Naive thymus-derived CD4-positive, alpha-beta T cell (primary cell): ENCODE measurements at places on chromosomes 2 and 18.

DNA sequence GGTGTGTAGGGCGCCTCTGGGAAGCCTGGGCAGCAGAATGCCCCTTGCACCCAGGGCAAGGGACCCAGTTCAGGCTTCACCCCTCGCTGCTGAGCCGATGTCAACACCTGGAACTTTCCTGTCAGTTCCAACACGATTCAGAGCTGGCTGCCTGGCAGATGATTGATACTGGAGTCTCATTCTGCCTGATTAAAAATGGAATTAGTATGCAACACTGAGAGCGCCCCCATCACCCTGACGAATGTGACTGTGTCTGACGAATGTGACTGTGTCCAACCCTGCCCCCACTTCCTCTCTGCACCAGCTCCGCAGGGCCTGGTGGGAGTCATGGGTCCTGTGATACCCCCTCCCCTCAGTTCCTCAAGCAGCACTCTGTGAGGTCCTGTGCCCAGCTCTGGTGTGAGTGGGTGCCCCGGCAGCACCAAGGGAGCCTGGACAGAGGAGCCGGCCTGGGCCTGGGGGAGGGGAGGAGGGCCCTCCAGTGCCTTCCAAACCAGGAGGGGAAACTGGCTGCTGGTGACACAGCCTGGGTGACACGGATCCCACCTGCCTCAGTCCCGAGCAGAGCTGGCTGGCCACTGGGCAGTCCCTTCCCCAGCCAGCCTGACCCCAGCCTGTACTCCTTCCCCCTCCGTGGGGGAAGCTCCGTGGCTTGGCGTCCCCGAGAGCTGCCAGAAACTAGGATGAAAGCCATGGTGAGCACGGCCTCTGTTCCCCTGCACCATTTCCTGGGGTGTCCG is 41.4 kb upstream of the ALPP start:
- no peaks in the 10 kb centered on the region for H3K36me3 ChIP-seq
- no peaks in the 10 kb centered on the region for H3K4me1 ChIP-seq
- no peaks in the 10 kb centered on the region for H3K27me3 ChIP-seq
- no peak overlapping the region for H3K27ac ChIP-seq
- no peak for DNase-seq
- H3K4me3 ChIP-seq: no peak overlapping the region

DNA sequence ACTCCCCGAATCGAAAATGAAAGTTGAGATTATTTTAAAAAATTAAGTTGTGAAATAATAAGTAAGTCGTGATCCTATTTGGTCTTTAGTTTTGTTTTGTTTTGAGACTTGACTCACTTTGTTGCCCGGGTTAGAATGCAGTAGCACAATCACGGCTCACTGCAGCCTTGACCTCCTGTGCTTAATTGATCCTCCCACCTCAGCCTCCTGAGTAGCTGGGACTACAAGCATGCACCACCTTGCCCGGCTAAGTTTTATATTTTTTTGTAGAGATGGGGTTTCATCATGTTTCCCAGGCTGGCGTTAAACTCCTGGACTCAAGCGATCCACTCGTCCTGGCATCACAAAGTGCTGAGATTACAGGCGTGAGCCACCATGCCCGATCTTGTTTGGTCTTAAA is 326.2 kb downstream of the MYCN start:
- no peaks in the 10 kb centered on the region for H3K27me3 ChIP-seq
- no peaks in the 10 kb centered on the region for H3K36me3 ChIP-seq
- H3K4me1 ChIP-seq: no peaks in the 10 kb centered on the region
- H3K27ac ChIP-seq: no peak overlapping the region

- H3K4me3 ChIP-seq: no peak overlapping the region
- H3K36me3 ChIP-seq: no peaks in the 10 kb centered on the region
- H3K27ac ChIP-seq: no peak overlapping the region
- DNase-seq: no peak
These were observed 78.4 kb upstream of the MC2R start for GRCh38 chr18:13993730-13994129.

GRCh38 chr2:16394986-16395550 is 270.6 kb downstream of the CYRIA start:
- no peaks in the 10 kb centered on the region for H3K4me1 ChIP-seq
- no peak for DNase-seq
- H3K27me3 ChIP-seq: no peaks in the 10 kb centered on the region
- no peaks in the 10 kb centered on the region for H3K36me3 ChIP-seq

GRCh38 chr2:68412127-68412819 is 47.2 kb downstream of the PLEK start:
- no peak overlapping the region for H3K27ac ChIP-seq
- no peak for DNase-seq
- H3K27me3 ChIP-seq: no peaks in the 10 kb centered on the region
- no peak overlapping the region for H3K4me3 ChIP-seq
- no peaks in the 10 kb centered on the region for H3K36me3 ChIP-seq

DNA sequence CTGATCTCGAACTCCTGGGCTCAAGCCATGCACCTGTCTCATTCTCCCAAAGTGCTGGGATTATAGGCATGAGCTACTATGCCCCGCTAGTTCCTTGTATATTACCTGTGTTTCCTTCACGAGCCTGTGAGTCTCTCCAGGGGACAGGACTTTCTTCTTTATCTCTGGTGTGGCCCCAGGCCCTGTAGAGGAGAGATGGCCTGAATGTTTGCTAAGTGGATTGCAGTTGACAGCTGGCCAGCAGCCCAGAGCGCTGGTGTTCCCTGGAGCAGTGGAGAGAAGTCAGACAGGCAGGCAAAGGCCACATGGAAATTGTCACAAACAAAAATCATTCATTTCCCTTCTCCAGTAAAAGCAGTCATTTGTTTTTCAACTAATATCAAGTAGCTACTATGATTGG is 17.9 kb downstream of the LPIN1 start:
- no peak overlapping the region for H3K27ac ChIP-seq
- H3K36me3 ChIP-seq: peaks cover 56% of the 10 kb centered on the region
- no peak overlapping the region for H3K4me3 ChIP-seq
- peaks cover 4% of the 10 kb centered on the region for H3K4me1 ChIP-seq
- H3K27me3 ChIP-seq: no peaks in the 10 kb centered on the region
- no peak for DNase-seq

DNA sequence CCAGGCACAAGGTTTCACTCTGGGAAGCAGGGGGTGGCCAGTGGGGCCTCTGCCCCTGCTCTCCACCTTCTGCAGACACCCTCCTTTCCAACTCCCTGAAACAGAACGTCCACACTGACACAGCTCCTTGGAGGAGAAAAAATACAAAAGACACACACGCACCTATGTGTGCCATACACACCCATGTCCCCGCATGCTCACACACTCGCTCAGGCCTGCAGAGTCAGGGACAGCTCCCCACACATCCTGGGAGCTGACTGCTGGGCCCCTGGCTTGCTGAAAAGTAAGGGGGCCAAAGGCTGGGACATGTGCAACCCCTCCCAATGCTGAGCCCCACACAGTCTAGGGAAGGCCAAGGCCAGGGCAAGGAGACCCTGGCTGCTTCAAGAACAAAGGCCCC is 200.5 kb downstream of the TNS1 start:
- no peak overlapping the region for H3K27ac ChIP-seq
- no peaks in the 10 kb centered on the region for H3K36me3 ChIP-seq
- no peaks in the 10 kb centered on the region for H3K4me1 ChIP-seq
- no peak for DNase-seq
- no peak overlapping the region for H3K4me3 ChIP-seq

GRCh38 chr2:30960213-30960612 is 153.0 kb upstream of the CAPN13 start:
- no peak overlapping the region for H3K4me3 ChIP-seq
- H3K27ac ChIP-seq: no peak overlapping the region

- no peak overlapping the region for H3K27ac ChIP-seq
- H3K36me3 ChIP-seq: no peaks in the 10 kb centered on the region
- no peaks in the 10 kb centered on the region for H3K27me3 ChIP-seq
- no peaks in the 10 kb centered on the region for H3K4me1 ChIP-seq
These were observed 26.5 kb upstream of the GREB1L start for GRCh38 chr18:21215490-21215889.

DNA sequence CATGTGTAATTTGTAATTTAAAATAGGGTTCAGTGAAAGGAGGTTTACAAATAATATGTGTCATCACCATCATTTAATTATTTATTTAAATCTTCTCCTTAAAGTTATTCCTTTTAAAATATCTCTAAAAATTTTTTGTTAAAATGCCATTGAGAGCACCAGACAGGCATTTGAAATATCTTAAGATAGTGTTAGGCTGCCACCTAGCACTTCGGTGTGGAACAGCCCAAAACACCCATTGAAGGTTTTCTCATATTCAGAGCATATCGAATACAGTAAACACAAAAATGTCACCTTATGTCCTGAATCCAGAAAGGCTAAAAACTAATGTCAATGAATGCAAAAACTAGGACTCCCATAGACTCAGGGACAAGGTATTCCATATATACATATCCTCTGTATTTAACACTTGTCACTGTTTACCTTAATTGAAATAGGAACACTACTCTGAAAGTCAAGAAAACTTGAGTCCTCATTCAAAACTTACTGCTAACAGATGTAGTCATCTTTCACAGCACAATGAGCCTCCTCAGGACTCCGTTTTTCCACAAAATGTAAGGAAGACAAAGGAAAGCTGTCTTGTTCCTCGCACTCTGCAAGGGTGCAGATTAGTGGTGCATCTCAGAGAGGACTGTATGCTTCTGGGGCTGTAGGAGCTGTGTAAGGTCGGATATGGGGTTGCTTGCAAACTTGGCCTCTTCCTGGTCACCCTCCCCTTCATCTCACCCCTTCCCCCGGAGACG is 329.5 kb downstream of the PAX3 start:
- no peaks in the 10 kb centered on the region for H3K36me3 ChIP-seq
- no peaks in the 10 kb centered on the region for H3K4me1 ChIP-seq
- H3K27me3 ChIP-seq: no peaks in the 10 kb centered on the region
- H3K4me3 ChIP-seq: no peak overlapping the region

GRCh38 chr18:5824370-5824984 is 70.8 kb downstream of the TMEM200C start:
- no peak overlapping the region for H3K27ac ChIP-seq
- H3K27me3 ChIP-seq: no peaks in the 10 kb centered on the region
- no peak overlapping the region for H3K4me3 ChIP-seq
- H3K36me3 ChIP-seq: no peaks in the 10 kb centered on the region

GRCh38 chr2:203366639-203367466 is 38.7 kb downstream of the ABI2 start:
- no peak overlapping the region for H3K27ac ChIP-seq
- no peaks in the 10 kb centered on the region for H3K27me3 ChIP-seq
- H3K4me1 ChIP-seq: no peaks in the 10 kb centered on the region
- H3K4me3 ChIP-seq: no peak overlapping the region
- H3K36me3 ChIP-seq: no peaks in the 10 kb centered on the region
- no peak for DNase-seq

DNA sequence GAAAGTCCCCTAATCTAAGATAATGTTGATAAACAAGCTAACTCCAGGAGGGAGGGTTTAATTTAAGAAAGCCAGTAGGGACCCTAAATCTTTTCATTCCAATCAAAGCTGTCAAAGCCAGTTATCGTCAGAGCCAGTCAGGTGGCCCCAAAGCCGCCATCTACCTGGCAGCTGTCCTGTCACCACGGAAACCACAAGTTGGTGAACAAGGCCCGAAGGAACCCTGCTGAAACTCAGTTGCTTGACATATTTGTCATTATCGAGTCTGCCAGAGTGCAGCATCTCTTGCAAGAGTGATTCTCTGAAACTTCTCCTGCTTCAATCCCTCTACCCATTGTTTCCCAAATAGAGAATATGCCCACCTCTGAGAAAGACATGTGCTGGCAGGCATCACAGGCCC is 30.8 kb upstream of the POLE4 start:
- H3K36me3 ChIP-seq: no peaks in the 10 kb centered on the region
- DNase-seq: no peak
- H3K27me3 ChIP-seq: no peaks in the 10 kb centered on the region

GRCh38 chr2:191670076-191670475 is 7.9 kb upstream of the NABP1 start:
- no peak for DNase-seq
- H3K4me1 ChIP-seq: peaks cover 7% of the 10 kb centered on the region
- H3K27me3 ChIP-seq: no peaks in the 10 kb centered on the region
- no peak overlapping the region for H3K4me3 ChIP-seq

GRCh38 chr2:58120626-58121229 is 74.1 kb downstream of the VRK2 start:
- DNase-seq: no peak
- H3K27me3 ChIP-seq: no peaks in the 10 kb centered on the region
- no peak overlapping the region for H3K27ac ChIP-seq
- no peaks in the 10 kb centered on the region for H3K4me1 ChIP-seq
- H3K36me3 ChIP-seq: no peaks in the 10 kb centered on the region

- H3K27me3 ChIP-seq: no peaks in the 10 kb centered on the region
- H3K27ac ChIP-seq: no peak overlapping the region
- no peak overlapping the region for H3K4me3 ChIP-seq
- no peak for DNase-seq
- H3K4me1 ChIP-seq: no peaks in the 10 kb centered on the region
These were observed 169.2 kb downstream of the TRIM43 start for GRCh38 chr2:95760806-95761525.

GRCh38 chr18:57710226-57710625 is 88.6 kb upstream of the NARS1 start:
- DNase-seq: no peak
- H3K4me1 ChIP-seq: no peaks in the 10 kb centered on the region
- no peak overlapping the region for H3K4me3 ChIP-seq
- H3K36me3 ChIP-seq: no peaks in the 10 kb centered on the region

DNA sequence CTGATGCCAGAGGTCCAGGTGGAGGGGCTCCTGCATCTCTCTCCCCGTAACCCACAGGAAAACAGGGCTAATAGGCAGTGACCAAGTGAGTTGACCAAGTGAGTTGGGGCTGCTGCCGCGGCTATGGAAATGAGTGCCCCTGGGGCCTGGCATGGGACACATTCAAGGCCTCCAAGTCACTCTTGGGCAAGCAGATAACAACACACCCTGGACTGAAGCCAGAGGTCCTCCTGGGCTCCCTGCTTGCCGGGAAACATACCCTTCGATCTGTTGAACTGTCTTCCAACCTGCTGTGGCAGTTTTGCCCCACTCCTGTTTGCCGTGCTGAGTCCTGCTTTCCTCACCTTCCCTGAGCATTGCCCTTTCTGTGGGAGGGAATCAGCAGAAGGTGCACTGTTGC is 89.2 kb downstream of the LIPG start:
- DNase-seq: no peak
- no peaks in the 10 kb centered on the region for H3K27me3 ChIP-seq
- H3K27ac ChIP-seq: no peak overlapping the region
- H3K4me1 ChIP-seq: no peaks in the 10 kb centered on the region

DNA sequence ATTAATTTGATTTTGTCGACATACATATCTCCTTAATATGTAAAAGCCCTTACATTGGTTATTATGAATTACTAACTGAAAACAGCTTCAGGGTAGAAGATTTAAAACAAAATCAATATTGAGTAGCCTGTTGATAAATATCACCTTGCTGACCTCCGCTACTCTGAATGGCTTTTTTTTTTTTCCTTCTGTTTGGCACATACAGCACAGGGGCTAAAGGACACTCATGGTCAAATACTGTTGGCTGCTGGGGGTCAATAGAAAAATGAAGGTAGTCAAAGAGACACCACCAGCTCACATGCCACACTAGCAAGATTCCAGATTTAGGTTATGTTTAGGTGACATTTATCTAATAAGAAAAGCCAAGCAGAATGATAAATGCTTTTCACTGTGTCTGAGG is 1642.4 kb upstream of the SLC39A10 start:
- DNase-seq: no peak
- H3K27ac ChIP-seq: no peak overlapping the region
- H3K4me1 ChIP-seq: no peaks in the 10 kb centered on the region
- no peaks in the 10 kb centered on the region for H3K36me3 ChIP-seq
